Endothelial cell (in vitro differentiated cells): ENCODE measurements at places on chromosomes 7 and 10. TPM values are rescaled to one million over a fixed set of nuclear protein-coding genes. Genes with fewer than 3 reads are reported as not detected.

DNA sequence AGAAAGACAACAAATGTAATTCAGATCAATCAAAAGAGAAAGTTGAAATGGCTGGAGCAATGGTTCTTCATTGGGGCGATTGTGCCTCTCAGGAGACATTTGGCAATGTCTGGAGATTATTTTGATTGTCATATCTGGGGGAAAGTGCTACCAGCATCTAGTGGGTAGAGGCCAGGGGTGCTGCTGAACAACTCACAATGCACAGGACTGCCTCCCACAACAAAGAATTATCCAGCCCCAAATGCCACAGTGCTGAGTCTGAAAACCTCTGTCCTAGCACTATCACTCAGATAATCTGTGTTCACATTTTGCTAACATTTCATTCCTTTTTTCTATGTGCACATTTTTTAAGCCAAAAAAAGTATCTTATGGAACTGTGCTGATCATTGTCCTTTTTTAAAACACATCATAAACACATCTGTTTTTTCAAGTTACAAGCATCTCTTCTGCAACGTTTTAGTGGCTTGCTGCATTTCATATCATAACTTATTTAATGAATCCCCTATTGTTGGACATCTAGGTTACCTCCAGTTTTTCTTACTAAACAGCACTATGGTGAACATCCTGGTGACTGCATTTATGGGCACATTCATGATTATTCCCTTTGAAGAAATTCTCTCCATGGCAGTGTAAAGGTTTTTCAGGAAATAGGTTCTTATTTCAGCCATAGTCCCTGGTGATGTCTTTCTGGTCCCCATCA, 114.2 kb downstream of the C10orf105 start:
- H3K4me1 ChIP-seq, result no peaks in the 10 kb centered on the region
- no peak for DNase-seq
- H3K4me3 ChIP-seq, result no peak overlapping the region
- H3K27me3 ChIP-seq, result no peaks in the 10 kb centered on the region
- no peaks in the 10 kb centered on the region for H3K36me3 ChIP-seq

DNA sequence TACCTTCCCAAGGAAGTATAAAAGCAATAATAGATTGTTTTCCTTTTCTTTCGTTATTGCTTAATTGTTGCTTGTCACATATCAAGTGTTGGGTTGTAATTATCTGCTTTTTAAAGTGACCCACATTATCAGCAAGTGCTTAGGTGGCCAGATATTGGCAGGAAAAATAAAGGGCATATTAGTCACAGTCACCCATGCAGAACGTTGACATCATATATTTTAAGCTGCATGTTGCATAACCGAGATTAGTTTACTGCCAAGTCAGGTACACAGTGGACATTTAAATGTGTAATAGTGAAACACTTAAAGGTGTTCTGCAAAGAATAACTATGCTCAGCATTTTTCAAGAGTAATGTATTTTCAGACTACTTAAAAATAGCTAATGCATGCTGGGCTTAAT, 11.4 kb downstream of the NEBL start:
- no peaks in the 10 kb centered on the region for H3K27me3 ChIP-seq
- no peak overlapping the region for H3K4me3 ChIP-seq
- no peaks in the 10 kb centered on the region for H3K36me3 ChIP-seq
- no peak overlapping the region for H3K27ac ChIP-seq

- peaks cover 5% of the 10 kb centered on the region for H3K27me3 ChIP-seq
- no peak overlapping the region for H3K27ac ChIP-seq
- H3K36me3 ChIP-seq, result peaks cover 3% of the 10 kb centered on the region
- no peak overlapping the region for H3K4me3 ChIP-seq
- no peak for DNase-seq
Measured at GRCh38 chr7:147509541-147510200, 1080.9 kb upstream of the C7orf33 start.

The NUPR2 gene
- not detected for total RNA-seq

The FAM13C gene
- total RNA-seq, result 57.9 TPM

- H3K4me3 ChIP-seq, result no peak overlapping the region
- no peak overlapping the region for H3K27ac ChIP-seq
- DNase-seq, result no peak
- peaks cover 6% of the 10 kb centered on the region for H3K4me1 ChIP-seq
- H3K27me3 ChIP-seq, result peaks cover 4% of the 10 kb centered on the region
Measured at GRCh38 chr7:4790078-4790465, 14.6 kb downstream of the AP5Z1 start.

The OPN1SW gene
- not detected for total RNA-seq

DNA sequence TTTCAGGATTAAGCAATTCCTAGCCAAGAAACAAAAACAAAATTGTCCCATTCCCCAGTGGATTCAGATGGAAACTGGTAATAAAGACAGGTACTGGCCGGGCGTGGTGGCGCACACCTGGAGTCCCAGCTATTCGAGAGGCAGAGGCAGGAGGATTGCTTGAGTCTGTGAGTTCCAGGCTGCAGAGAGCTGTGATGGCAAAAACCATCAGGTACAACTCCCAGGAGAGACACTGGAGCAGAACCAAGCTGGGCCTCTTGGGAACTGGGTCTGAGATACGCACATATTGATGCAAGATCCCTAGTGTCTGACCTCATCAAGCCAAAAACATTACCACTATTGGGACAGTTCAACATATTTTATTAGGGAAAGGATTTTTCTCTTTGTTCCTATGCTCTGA, 84.0 kb upstream of the ANLN start:
- peaks cover 20% of the 10 kb centered on the region for H3K4me1 ChIP-seq
- no peak for DNase-seq
- H3K27me3 ChIP-seq, result peaks cover 7% of the 10 kb centered on the region

DNA sequence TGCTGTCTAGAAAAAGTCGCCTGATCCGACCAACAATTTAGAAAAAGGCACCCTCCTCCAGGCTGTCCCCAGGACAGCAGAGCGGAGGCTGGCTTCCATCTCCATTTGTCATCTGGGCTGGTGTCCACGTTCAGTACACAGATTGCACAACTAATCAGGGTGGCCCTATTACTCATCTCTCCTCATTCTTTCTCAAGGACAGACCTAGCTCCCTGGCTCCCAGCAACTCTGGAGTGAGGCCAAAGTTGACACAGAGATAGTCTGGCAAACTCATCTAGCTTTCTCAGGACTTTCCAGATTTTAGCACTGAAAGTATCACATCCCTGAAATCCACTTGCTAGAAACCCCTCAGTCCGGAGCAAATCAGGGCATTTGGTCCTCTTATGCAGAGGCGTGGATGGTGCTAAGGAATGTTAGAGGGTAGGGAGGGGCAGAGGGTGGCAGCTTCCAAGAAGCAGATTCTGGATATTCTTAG, 75.1 kb downstream of the DNAH11 start:
- H3K4me3 ChIP-seq, result no peak overlapping the region
- H3K4me1 ChIP-seq, result no peaks in the 10 kb centered on the region
- DNase-seq, result no peak
- H3K36me3 ChIP-seq, result no peaks in the 10 kb centered on the region
- no peak overlapping the region for H3K27ac ChIP-seq
- H3K27me3 ChIP-seq, result peaks cover 2% of the 10 kb centered on the region

- H3K27ac ChIP-seq, result no peak overlapping the region
- no peaks in the 10 kb centered on the region for H3K27me3 ChIP-seq
- no peak for DNase-seq
- H3K36me3 ChIP-seq, result no peaks in the 10 kb centered on the region
- H3K4me1 ChIP-seq, result no peaks in the 10 kb centered on the region
Measured at GRCh38 chr10:32738958-32739357, 219.1 kb downstream of the ITGB1 start.

DNA sequence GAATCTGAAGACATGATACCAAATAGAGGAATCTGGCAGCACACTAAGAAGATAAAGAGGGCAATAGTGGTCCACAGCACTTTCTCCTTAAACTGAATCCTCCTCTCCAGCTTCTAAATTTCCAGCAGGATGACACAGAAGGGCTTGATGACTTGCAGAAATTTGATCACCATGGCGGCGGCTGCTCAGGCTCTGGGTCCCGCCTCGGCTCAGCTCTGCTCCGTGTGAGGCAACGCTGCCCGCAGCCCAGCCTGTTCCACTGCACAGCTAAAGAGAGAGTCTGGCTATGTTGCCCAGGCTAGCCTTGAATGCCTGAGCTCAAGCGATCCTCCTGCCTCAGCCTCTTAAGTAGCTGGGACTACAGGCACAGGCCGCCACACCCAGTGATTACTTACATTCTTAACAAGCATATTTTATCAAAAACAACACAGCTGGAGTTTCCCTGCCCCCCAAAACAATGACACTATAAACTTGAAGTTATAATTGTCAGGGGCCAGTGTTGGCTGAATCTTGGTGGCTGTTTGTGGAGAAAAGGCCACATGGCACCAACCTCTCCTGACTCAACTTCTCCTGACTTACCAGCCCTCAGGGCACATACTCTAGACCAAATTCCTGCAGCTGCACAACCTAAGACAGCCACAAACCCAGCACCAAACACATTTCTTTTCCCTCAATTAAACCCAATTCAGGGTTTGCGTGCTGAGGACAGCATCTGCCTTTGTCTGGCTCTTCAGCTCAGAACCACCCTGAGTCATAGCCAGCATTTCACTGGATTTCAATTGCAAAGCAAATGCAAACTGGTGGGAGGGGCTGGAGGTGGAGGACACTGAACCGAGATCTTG, 11.6 kb upstream of the TNPO3 start:
- H3K4me1 ChIP-seq, result peaks cover 7% of the 10 kb centered on the region
- no peak overlapping the region for H3K4me3 ChIP-seq

The LIPJ gene
- total RNA-seq, result not detected

- no peaks in the 10 kb centered on the region for H3K4me1 ChIP-seq
- peaks cover 19% of the 10 kb centered on the region for H3K36me3 ChIP-seq
- H3K27ac ChIP-seq, result no peak overlapping the region
- no peaks in the 10 kb centered on the region for H3K27me3 ChIP-seq
- no peak overlapping the region for H3K4me3 ChIP-seq
- DNase-seq, result no peak
Measured at GRCh38 chr7:44674381-44674780, 68.0 kb downstream of the OGDH start.

- no peaks in the 10 kb centered on the region for H3K4me1 ChIP-seq
- no peak overlapping the region for H3K27ac ChIP-seq
- H3K36me3 ChIP-seq, result no peaks in the 10 kb centered on the region
- no peak for DNase-seq
- no peak overlapping the region for H3K4me3 ChIP-seq
- peaks cover 2% of the 10 kb centered on the region for H3K27me3 ChIP-seq
Measured at GRCh38 chr7:148095066-148095465, 495.5 kb upstream of the C7orf33 start.

DNA sequence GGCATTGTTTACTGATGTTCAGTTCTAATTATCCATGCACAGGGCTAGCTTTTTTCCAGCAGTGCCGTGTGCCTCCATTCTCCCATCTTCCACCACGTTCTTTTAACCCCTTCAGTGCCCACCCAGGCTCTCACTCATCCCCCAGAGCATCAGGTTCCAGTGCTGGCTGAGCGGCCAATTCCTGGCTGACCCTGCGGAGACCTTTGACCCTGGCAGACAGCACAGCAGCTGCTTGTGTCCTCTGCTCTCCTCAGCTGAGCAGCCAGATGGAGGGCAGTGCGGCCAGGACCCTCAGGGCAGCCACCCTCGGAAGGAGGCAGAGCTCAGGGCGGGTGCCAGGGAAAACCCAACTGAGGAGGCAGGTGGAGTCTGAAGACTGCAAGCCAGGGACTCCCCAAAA, 48.4 kb downstream of the ZNF503 start:
- no peaks in the 10 kb centered on the region for H3K36me3 ChIP-seq
- no peak overlapping the region for H3K27ac ChIP-seq
- H3K4me1 ChIP-seq, result no peaks in the 10 kb centered on the region
- no peak overlapping the region for H3K4me3 ChIP-seq
- no peaks in the 10 kb centered on the region for H3K27me3 ChIP-seq
- no peak for DNase-seq

DNA sequence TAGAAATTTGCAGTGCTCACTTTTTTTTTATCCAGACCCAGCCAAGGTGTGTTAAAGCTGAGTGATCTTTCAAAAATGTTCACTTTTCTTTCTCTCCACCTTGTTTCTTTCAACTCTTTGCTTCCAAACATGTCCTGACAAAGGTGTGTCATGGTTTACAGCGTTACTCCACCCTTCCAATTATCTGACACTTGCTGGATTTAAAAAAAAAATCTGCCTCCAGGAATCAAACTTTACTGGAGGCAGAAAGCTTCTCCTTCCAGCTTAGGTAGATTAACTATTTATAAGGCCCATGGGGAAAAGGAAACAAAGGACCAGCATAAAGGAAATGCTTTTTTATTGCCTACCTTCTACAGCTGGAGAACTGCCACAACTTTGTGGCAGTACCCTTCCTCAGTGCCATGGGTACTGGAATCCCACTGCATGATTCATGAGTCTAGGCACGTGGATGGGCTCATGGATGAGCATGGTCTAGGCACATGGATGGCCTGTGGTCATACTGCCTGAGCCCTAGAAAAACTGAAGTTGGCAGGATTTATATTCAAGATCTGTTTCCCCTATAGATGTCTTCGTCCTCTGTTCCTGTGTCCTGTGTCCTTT, at the start of gene COL17A1:
COL17A1 (minus strand) TSS at position 80 of the 600 bp plus-strand sequence. CDS start 5,207 bp downstream, outside the sequence.
- no peak within 1 kb of the TSS for H3K4me3 ChIP-seq
- DNase-seq, result no peak
- H3K4me1 ChIP-seq, result peaks cover 16% of the 10 kb centered on the region
- H3K27ac ChIP-seq, result peak within 1 kb of the TSS; percentile 33

The SPDYE2B gene
- not detected for total RNA-seq

The HOXA5 gene
- total RNA-seq, result 0.59 TPM

DNA sequence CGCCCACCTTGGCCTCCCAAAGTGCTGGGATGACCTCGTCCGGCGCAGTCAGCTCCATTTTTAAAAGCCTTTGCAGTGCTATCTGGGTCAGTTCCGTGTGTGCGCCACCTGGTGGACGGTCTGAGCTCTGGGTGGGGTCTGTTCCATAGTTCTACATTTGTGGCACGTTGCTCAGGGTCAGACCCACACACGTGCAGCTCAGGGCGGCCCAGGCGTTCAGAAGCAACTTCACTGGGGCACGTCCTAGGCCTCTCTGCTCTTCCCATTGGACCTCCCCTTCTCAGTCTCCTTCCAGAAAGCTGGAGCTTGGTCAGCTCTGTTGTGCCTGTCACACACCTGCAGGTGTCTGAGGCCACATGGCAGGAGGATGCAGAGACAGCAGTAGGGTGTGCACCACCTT, 137.9 kb downstream of the DNAJB6 start:
- H3K36me3 ChIP-seq, result peaks cover 33% of the 10 kb centered on the region
- H3K4me1 ChIP-seq, result no peaks in the 10 kb centered on the region
- H3K27ac ChIP-seq, result no peak overlapping the region
- no peak overlapping the region for H3K4me3 ChIP-seq
- DNase-seq, result no peak

GRCh38 chr7:149027611-149028345, 527 bp downstream of the PDIA4 start:
- H3K27ac ChIP-seq, result peak overlapping the region; percentile 90
- H3K36me3 ChIP-seq, result peaks cover 8% of the 10 kb centered on the region
- no peak for DNase-seq
- peaks cover 12% of the 10 kb centered on the region for H3K27me3 ChIP-seq
